ENCODE measurements at places on chromosomes 5 and 9. TPM values are rescaled to one million over a fixed set of nuclear protein-coding genes. Genes with fewer than 3 reads are reported as not detected.

The CCL28 gene
- polyA plus RNA-seq = 0.17 TPM

DNA sequence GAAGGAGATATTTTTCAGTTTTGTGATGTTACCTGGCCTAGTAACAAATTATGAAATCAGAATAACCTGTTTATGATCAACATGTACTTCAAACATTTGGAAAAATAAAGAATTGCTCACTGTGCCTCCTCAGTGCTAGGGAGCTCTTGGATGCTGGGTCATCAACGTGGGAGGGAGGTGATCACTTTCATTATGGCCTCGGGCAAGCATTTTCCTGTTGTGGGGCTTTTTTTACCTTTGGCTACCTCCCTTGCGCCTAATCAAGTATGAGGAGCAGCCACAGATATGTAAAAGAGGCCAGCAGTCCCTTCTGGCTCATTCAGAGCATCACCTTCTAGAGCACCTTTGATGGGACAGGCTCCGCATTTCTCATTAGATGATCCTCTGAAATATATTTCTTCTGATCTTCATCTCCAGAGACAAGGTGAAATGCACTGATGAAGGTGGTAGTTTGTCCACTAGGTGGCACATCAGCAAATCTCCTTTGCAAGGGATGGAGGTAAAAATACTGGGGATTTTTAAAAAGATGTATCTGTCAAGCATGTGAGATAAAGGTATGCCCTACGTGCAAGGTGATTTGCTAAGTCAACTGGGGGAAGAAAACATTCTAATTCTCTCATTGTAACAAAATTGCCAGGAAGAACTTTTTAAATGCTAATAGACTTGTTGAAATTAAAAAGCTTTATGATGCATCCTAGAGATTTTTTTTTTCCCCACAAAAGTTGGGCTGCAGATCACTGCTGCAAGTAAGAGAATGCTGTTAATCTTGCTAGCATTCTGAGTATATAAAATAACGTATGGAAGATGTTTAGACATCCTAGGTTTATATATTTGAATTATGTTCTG, 218.2 kb downstream of the MAST4 start:
- peak; percentile 33 for DNase-seq

The PDGFRB gene
- polyA plus RNA-seq = 174 TPM

The TERT gene
- polyA plus RNA-seq = not detected

GRCh38 chr5:68431186-68431585, 215.6 kb downstream of the PIK3R1 start:
- DNase-seq = no peak

The GPX8 gene
- 45.2 TPM for polyA plus RNA-seq

DNA sequence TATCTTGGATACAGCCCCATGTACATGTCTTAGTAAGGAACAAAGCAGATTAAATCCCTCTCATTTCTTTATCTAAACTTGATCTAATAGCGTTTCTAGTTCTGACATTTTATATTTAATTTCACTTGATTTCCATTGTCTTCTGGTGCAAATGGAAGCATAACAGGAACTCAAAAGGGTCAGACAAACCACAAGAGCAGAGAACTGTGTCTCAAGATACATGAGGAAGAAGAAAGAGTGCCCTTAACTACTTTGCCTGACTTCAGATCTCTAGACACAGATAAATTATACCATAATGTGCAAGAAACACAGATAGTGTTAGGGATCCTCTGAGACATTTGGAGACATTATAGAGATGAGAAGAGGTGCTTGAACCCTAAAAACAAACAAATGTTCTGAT, 20.7 kb upstream of the STX17 start:
- no peak for DNase-seq

The IFNA21 gene
- polyA plus RNA-seq = not detected

GRCh38 chr9:114720086-114720676, 38.2 kb upstream of the TEX48 start:
- DNase-seq = no peak

The DIRAS2 gene
- polyA plus RNA-seq = 1.1 TPM

GRCh38 chr5:74402553-74402952, 238.0 kb downstream of the ENC1 start:
- no peak for DNase-seq

DNA sequence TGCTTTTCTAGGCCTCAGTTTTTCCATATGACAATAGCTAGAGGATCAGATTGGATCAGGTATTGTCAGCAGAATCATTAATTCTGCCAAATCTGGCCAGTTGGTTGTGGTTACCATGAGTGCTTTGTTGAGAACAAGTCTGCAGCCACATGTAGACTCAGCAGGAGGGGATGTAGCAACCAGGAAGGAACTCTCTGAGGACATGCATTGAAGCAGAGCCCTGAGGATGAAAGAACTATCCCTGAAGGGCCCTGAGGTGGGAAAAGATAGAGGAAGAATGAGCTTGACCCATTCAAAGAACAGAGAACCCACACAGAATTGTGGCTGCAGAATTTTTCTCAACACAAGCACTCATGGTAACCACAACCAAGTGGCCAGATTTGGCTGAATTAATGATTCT, 60.1 kb upstream of the AFAP1L1 start:
- DNase-seq = no peak

The EIF4E1B gene
- 0.12 TPM for polyA plus RNA-seq

GRCh38 chr5:36017622-36018021, 26.4 kb upstream of the UGT3A1 start:
- no peak for DNase-seq

The C9orf153 gene
- 0.22 TPM for polyA plus RNA-seq

GRCh38 chr5:62299101-62299500, 6.9 kb upstream of the KIF2A start:
- no peak for DNase-seq

DNA sequence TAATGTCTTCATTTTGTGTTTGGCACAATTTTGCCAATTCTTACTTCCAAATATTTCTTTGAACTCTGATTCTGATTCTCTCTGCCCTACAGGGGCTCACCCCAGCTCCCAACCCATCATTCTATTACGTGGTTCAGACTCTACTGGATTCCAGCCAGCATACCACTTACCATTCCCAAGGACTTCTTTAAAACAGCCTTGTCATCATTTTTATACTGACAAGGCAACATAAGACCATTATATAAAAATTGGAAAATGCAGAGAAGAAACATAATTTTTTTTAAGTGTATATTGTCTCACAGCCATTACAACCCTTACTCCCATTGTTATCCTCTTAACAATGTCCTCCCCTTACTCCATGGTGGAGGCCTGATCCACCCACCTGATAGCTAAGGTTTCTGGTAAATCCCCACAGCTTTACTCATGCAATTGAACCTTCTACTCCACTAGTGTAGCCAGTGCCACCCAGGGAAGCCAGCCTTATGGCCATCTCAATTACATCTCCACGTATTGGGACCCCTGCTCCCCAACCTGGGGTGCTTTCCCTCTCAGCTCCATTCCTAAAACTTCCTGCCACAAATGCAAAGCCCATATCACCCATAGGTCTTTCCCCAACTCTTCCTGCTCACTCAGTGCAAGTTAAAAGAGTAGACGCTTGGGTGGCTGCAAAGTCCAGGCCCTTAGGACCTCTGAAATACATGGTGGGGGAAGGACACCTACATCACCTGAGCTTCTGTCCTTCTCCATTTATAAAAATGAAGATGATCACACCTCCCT, 19.1 kb downstream of the UGT3A2 start:
- DNase-seq = no peak

- DNase-seq = no peak
These were observed 185.5 kb upstream of the KCNN2 start for GRCh38 chr5:114176356-114176755.

GRCh38 chr9:37369671-37370070, 52.8 kb upstream of the GRHPR start:
- DNase-seq = no peak

DNA sequence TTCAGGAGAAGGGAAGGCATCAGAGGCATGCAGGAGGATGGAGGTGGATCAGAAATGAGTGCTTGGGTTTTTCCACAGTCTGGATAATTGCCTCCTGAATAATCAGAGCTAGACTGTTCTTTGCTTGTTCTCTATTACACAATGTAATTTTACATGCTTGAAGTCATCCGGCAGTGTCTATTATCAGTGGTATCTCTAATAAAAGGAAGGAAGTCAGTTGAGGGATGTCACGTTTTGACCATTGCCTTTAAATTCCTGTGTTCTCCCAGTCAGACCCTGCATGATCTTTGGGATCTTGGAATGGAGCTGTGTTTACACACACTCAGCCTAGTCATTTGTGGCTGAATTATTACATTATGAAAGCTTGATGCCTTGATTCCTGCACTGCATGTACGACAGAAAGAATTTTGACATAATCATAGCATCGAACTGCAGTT, 91.0 kb downstream of the PDE8B start:
- no peak for DNase-seq

- DNase-seq = no peak
These were observed 140.8 kb downstream of the FGF1 start for GRCh38 chr5:142544946-142545649.

GRCh38 chr9:34512131-34513078, 10.4 kb downstream of the ENHO start:
- no peak for DNase-seq

DNA sequence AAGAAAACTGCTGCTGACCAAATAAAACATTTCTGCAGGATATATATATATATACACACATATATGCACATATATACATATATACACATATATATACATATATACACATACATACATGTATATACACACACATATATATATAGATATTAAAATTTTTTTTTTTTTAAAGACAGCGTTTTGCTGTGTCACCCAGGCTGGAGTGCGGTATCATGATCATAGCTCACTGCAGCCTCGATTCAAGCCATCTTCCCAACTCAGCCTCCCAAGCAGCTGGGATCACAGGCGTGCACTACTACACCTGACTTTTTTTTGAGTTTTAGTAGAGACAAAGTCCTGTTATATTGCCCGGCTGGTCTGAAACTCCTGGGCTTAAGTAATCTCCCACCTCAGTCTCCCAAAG, 2.7 kb downstream of the MRPL22 start:
- DNase-seq = no peak

GRCh38 chr5:24163091-24163490, 481.7 kb downstream of the CDH10 start:
- DNase-seq = no peak

GRCh38 chr5:176360894-176361436, 599 bp downstream of the KIAA1191 start:
- peak; percentile 23 for DNase-seq

- DNase-seq = no peak
These were observed 31.9 kb downstream of the IPPK start for GRCh38 chr9:92637886-92638620.

DNA sequence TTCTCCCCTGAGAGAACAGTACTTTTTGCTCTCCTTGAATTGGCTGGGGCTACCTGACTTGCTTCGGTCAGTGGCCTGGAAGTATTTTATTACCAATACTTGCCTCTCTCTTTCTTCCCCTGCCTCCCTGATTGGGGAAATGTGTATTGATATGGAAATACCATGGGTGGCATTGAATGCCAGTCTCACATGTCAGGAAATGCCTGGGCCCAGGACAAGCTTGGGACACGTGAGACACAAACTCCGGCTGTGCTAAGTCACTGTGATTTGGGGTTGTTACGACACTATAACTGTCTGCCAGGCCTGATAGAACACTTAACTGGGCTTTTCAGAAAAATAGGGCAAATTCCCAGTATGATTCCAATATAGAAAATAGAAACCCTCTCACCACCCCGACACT, 238.3 kb downstream of the GADD45G start:
- no peak for DNase-seq

DNA sequence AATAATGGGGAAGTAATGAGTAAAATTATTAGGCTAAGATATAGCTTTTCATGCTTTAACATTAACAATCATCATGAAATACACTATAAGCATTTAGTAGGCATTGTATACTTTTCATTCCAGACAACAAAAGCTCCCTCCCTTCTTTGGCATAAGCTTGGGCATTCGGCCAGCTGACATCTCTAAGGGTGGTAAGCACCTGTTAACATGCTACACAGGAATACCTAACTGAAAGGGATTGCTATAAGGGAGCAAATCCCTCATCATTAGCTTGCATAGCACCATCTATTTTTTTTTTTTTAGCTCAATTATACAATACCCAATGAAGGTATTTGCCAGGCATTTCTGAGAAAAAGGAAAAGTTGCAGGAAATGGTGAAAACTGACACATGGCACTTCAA, 16.6 kb downstream of the STRBP start:
- no peak for DNase-seq

DNA sequence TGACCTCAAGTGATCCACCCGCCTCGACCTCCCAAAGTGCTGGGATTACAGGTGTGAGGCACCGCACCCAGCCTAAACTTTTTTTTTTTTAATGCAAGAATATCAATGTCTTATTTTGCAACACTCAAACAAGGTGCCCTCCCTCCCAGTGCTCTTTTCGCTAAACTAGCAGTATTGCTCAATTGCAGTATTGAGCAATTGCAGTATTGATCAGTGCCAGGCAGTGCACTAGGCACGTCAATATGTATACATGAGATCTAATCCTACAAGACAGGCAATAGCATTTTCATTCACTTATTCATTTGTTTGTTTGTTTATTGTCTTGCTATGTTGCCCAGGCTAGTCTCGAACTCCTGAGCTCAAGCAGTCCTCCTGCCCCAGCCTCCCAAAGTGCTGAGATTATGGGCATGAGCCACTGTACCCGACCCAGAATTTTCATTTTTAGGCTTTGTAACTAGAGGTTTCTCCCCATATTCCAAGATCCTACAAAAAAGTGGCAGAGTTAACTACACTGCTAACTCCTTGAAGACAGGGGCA, 94.5 kb downstream of the TTLL11 start:
- DNase-seq = no peak

The PLAC8L1 gene
- polyA plus RNA-seq = 1.3 TPM

GRCh38 chr9:105341434-105342146, 97.1 kb downstream of the SLC44A1 start:
- no peak for DNase-seq

GRCh38 chr5:96657068-96657467, 5.1 kb upstream of the CAST start:
- no peak for DNase-seq

DNA sequence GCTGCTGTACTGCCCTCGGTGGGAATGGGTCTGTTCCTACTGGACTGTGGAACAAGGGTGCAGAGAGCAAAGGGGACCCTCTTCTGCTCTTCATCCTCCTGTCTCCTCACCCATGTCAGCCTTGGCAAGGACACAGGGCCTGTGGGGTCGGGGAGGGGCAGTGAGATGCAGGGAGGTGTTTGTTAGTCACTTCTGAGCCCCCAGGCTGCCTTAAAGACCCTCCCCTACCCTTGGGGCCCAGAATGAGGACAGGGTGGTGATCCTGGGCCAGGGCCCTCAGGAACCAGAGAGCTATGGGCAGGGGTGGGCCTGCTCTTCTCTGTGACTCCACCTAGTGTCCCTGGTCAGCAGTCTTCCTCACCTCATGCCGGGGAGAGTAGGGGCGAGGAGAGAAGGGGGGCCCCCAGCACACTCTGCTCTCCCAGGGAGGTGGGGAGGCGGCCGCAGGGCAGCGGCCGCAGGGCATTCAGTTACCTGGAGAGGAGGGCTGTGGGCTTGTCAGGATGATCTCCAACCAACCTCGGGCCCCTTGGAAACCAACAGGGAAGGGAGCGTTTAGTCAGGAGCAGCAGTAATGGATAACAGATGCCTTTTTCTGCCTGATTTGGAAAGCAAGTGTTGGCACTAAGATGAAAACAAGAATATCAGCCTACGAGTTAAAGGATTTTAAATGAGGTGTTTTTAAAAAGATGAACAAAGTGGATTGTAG, 62.0 kb upstream of the GARNL3 start:
- no peak for DNase-seq

GRCh38 chr9:132156262-132156661, 5.6 kb upstream of the NTNG2 start:
- no peak for DNase-seq

GRCh38 chr5:123104607-123105006, 15.6 kb downstream of the PRDM6 start:
- no peak for DNase-seq
